ENCODE measurements at places on chromosomes 1 and 21. TPM values are rescaled to one million over a fixed set of nuclear protein-coding genes. Genes with fewer than 3 reads are reported as not detected.

The ERICH3 gene
- 20.7 TPM for total RNA-seq

The RBP7 gene
- total RNA-seq = 5.7 TPM

The NBPF3 gene
- total RNA-seq = 17.6 TPM

The HJV gene
- total RNA-seq = not detected

The SPRR1B gene
- total RNA-seq = not detected

The RGS13 gene
- total RNA-seq = 0.48 TPM

The KDF1 gene
- total RNA-seq = 9.3 TPM

The EXTL1 gene
- total RNA-seq = 0.63 TPM

DNA sequence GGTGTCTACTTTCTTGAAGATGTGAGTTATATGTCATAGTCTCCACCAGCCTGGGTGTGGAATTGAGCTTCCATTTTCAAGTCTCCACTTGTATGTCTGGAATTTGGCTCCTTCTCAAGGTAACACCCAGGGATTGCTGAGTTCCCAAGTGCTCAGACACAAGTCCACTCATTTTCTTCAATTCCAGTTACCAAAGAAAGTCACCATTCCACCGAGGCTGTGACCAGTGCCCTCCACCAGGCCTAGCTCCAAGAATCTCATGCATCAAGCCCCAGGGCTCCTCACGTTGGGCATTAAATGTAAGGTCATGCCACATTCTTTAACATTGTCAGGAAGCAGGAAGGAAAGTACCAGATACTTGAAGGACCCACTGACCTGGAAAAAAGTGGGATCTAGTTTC lies 2.4 kb upstream of the RAB4A start:
- peaks cover 14% of the 10 kb centered on the region for H3K4me1 ChIP-seq
- no peak overlapping the region for H3K4me3 ChIP-seq
- H3K36me3 ChIP-seq = no peaks in the 10 kb centered on the region
- H3K27me3 ChIP-seq = no peaks in the 10 kb centered on the region
- no peak overlapping the region for H3K27ac ChIP-seq

- no peak overlapping the region for H3K4me3 ChIP-seq
- H3K27ac ChIP-seq = no peak overlapping the region
- H3K27me3 ChIP-seq = no peaks in the 10 kb centered on the region
- H3K4me1 ChIP-seq = no peaks in the 10 kb centered on the region
- H3K36me3 ChIP-seq = no peaks in the 10 kb centered on the region
These were observed 68.5 kb downstream of the RBM11 start for GRCh38 chr21:14284481-14284880.

DNA sequence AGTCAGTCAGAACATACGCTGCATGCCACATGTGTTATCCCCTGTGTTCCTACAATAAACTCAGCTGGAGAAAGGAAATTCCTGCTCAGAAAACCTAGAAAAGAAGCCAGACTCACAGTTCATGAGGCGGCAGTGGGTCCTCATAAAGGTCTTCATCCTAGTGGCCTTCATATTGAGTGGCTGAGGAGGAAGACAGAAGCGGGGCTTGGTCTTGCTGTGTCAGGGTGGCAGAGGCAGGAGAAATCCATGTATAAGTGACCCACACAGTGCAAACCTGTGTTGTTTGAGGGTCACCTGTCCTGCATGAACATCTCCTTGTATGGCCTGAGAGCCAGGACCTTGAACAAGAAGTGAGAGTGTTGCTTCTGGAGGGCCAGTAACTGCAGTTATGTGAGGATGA lies 4.0 kb upstream of the WNT3A start:
- no peaks in the 10 kb centered on the region for H3K4me1 ChIP-seq
- no peak overlapping the region for H3K27ac ChIP-seq
- no peak for DNase-seq
- no peaks in the 10 kb centered on the region for H3K36me3 ChIP-seq

DNA sequence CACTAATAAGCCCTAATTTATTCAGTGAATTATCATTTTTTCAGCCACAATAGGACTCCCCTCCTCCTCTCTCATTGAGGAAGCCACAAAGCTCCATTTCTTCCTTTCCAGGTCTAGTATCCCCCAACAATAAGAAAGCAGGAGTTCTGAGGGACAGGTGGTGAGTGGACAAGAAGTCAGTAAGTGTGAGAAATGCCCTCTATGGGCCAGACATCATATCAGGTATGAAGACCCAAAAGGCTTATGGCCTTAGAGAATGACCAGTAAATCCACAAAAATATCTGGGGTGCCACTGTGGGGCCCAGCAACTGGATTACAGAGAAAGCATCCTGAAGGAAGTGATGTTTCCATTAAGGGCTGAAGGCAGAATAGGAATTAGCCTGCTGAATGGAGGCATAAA lies 175.7 kb downstream of the TRIM33 start:
- no peak overlapping the region for H3K4me3 ChIP-seq
- no peaks in the 10 kb centered on the region for H3K27me3 ChIP-seq
- no peak overlapping the region for H3K27ac ChIP-seq
- no peak for DNase-seq
- H3K36me3 ChIP-seq = no peaks in the 10 kb centered on the region

- no peak overlapping the region for H3K27ac ChIP-seq
- no peaks in the 10 kb centered on the region for H3K4me1 ChIP-seq
- H3K27me3 ChIP-seq = no peaks in the 10 kb centered on the region
- H3K36me3 ChIP-seq = no peaks in the 10 kb centered on the region
- H3K4me3 ChIP-seq = no peak overlapping the region
These were observed 1.8 kb upstream of the CNR2 start for GRCh38 chr1:23914921-23915320.

GRCh38 chr1:154745286-154745731 lies 124.8 kb downstream of the KCNN3 start:
- H3K27me3 ChIP-seq = no peaks in the 10 kb centered on the region
- H3K4me3 ChIP-seq = no peak overlapping the region
- no peaks in the 10 kb centered on the region for H3K36me3 ChIP-seq

DNA sequence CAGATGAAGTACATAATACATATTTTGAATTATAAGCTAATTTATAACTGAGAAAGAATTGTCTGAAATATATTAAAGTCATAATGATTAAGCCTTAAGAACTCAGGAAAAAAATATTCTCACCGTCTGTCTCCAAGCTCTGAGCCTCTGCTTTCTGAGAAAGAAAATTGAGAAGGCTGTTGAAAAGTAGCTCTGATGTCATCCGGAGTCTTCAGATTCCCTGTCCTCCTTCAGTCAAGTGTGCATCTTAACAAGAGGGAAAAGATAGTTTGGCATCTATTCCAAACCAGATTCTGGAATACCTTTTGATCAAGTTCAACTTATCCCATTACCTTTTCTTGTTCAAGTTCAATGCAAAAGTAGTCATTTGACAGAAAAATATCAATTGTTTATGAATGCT lies 50.6 kb downstream of the NRIP1 start:
- no peak overlapping the region for H3K27ac ChIP-seq
- no peaks in the 10 kb centered on the region for H3K36me3 ChIP-seq
- no peak overlapping the region for H3K4me3 ChIP-seq

DNA sequence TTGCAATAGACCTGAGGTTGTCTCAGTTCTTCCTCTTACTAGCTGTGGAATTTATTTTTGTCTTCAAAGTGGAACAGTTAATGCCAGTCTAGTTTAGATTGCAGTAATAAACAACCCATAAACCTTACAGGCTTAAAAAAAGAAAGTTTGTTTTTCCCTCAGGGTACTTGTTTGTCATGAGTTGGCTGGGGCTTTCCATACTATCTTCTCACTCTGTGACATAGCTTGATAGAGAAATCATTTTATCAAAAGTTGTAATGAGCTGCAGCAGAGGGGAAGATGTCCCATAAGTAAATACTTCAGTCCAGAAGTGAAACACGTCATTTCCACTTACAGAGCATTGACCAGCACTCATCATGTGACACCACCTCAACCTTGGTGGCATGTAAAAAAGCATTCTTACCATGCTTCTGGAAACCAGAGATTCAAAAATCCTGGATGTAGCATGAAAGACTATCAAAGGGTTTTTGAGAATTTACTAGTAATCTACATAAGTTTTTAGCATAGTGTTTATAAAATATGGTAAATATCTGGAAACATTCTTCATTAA lies 62.8 kb upstream of the COL11A1 start:
- H3K4me1 ChIP-seq = no peaks in the 10 kb centered on the region
- H3K4me3 ChIP-seq = no peak overlapping the region
- H3K27me3 ChIP-seq = no peaks in the 10 kb centered on the region
- H3K36me3 ChIP-seq = no peaks in the 10 kb centered on the region

GRCh38 chr1:89260042-89260441 lies 12.6 kb downstream of the GBP5 start:
- H3K27me3 ChIP-seq = no peaks in the 10 kb centered on the region
- H3K4me3 ChIP-seq = no peak overlapping the region
- no peaks in the 10 kb centered on the region for H3K36me3 ChIP-seq
- H3K4me1 ChIP-seq = peaks cover 4% of the 10 kb centered on the region
- peak overlapping the region; percentile 28 for H3K27ac ChIP-seq

GRCh38 chr1:207261971-207262370 lies 59.5 kb upstream of the CD55 start:
- peaks cover 1% of the 10 kb centered on the region for H3K4me1 ChIP-seq
- no peaks in the 10 kb centered on the region for H3K36me3 ChIP-seq
- no peak overlapping the region for H3K4me3 ChIP-seq
- H3K27ac ChIP-seq = no peak overlapping the region

- no peak overlapping the region for H3K27ac ChIP-seq
- no peak overlapping the region for H3K4me3 ChIP-seq
- no peaks in the 10 kb centered on the region for H3K36me3 ChIP-seq
These were observed 115.0 kb downstream of the TMEM53 start for GRCh38 chr1:44559330-44559729.

DNA sequence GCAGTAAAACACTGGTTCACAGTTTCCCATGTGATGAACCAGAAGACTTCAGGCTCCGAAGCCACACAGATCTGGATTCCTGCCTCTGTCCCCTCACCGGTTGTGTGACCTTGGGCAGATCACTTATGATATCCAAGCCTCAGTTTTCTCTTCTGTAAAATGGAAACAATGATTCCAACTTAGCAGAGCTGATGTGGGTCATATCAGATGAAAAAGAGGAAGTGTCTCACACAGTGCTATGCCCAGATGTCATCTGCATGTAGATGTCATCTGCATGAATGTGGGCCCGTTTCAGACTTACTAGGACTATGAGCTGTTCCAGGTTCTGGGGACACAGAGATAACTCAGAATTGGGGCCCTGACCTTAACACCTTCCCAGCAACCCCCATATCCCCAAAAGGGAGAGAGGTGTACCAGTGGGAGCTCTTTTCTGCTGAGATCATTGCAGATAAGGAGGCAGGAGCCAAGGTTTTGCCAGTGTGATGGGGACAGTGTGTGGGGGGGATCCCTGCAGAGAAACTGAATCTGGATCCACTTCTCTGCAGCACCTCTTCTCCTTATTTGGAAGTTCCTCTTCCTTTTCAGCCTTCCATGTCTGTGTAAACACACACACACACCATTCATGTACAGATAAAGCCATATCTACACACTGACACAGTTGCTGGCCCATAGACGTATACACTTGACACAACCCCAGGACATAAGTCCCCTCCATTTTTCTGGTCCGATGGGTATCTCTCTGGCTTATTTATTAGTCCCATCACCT lies 5.0 kb upstream of the ADGRB2 start:
- H3K27ac ChIP-seq = no peak overlapping the region
- no peak for DNase-seq
- peaks cover 15% of the 10 kb centered on the region for H3K4me1 ChIP-seq

GRCh38 chr1:106785176-106785575 lies 271.3 kb upstream of the PRMT6 start:
- H3K27me3 ChIP-seq = no peaks in the 10 kb centered on the region
- H3K36me3 ChIP-seq = no peaks in the 10 kb centered on the region
- H3K27ac ChIP-seq = no peak overlapping the region
- DNase-seq = peak; percentile 94

DNA sequence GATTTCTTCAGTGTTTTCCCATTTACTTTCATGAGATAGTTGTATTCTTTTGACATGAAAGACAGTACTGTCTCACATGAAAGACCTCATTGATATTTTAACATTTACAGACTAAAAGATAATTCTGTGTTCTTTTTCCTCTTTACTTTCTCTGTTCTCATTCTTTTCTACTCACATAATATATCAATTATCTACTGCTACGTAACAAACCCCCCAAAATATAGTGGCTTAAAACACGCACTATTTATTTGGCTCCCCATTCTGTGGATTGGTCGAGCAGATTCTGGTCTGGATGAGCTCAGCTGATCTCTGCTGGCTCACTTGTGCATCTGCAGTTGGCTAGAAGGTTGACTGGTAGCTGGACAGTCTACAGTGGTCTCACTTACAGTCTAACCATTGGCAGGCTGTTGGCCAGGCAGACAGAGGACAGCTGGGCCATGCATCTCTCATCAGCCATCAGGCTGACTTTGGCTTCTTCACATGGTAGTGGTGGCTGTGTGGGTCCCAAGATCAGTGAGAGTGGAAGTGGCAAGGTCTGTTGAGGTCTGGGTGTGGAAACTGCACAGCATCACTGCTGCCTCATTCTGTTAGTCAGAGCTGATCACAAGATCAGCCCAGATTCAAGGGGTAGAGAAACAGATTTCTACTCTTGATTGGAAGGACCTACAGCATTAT lies 63.2 kb downstream of the MPZL1 start:
- H3K4me3 ChIP-seq = no peak overlapping the region

GRCh38 chr21:14383596-14384180 lies 742 bp upstream of the HSPA13 start:
- H3K27ac ChIP-seq = peak overlapping the region; percentile 63
- no peaks in the 10 kb centered on the region for H3K4me1 ChIP-seq
- no peak for DNase-seq
- peaks cover 5% of the 10 kb centered on the region for H3K36me3 ChIP-seq
- no peaks in the 10 kb centered on the region for H3K27me3 ChIP-seq
- H3K4me3 ChIP-seq = peak overlapping the region; percentile 56

- H3K4me1 ChIP-seq = peaks cover 9% of the 10 kb centered on the region
- H3K36me3 ChIP-seq = peaks cover 26% of the 10 kb centered on the region
- no peaks in the 10 kb centered on the region for H3K27me3 ChIP-seq
- peak overlapping the region; percentile 9 for H3K27ac ChIP-seq
- DNase-seq = no peak
These were observed 163.4 kb upstream of the SGIP1 start for GRCh38 chr1:66370462-66370971.

DNA sequence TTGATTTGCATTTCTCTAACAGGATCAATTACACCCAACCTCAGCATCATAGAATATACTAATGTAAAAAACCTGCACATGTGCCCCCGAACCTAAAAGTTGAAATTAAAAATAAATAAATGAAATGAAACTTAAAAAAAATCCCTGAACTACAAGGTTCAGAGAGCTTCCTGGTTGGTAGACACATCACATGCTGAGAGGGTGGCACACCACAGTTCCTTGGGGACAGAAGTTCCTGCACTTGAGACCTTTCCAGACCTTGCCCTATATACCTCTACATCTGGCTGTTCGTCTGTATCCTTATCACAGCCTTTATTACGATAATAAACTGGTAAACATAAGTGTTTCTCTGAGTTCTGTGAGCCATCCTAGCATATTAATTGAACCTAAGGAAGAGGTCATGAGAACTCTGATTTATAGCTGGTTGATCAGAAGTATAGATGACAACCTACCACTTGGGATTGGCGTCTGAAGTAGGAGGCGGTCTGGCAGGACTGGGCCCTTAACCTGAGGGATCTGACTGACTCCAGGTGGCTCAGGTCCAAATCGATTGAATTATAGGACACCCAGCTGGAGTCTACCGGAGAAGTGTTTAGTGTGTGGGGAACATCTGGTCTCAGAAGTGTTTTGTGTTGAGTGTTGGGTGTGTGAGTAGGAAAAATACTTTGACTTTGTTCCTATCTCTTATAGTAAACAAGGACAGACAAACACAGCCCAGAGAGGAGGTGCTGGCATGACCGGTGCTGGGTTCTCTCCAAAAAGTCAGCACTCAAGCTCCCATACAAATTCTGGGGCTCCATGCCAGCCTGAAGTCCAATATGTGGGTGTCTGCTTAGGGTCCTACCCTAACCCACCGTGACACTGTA lies 19.0 kb downstream of the C1orf115 start:
- H3K4me1 ChIP-seq = no peaks in the 10 kb centered on the region
- no peaks in the 10 kb centered on the region for H3K27me3 ChIP-seq
- no peak overlapping the region for H3K27ac ChIP-seq
- DNase-seq = peak; percentile 23
- H3K36me3 ChIP-seq = no peaks in the 10 kb centered on the region
- no peak overlapping the region for H3K4me3 ChIP-seq
